WTC11 (cell line): ENCODE measurements at places on chromosomes 1 and 21. TPM values are rescaled to one million over a fixed set of nuclear protein-coding genes. Genes with fewer than 3 reads are reported as not detected.

DNA sequence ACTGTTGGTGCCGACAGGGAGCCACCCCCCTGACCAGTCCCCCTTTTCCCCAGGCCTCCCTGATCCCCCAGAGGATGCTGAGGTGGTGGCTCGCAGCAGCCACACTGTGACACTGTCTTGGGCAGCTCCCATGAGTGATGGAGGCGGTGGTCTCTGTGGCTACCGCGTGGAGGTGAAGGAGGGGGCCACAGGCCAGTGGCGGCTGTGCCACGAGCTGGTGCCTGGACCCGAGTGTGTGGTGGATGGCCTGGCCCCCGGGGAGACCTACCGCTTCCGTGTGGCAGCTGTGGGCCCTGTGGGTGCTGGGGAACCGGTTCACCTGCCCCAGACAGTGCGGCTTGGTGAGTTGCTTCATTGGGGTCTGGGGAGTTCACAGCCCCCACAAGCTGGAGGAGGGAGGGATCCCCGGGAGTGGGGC lies 89.2 kb downstream of the TRIM11 start:
- no peak for DNase-seq
- no peaks in the 10 kb centered on the region for H3K4me1 ChIP-seq
- no peaks in the 10 kb centered on the region; the same call in 1 of the 2 replicates for H3K27me3 ChIP-seq
- H3K36me3 ChIP-seq, result peaks cover 17% of the 10 kb centered on the region
- H3K27ac ChIP-seq, result no peak overlapping the region

- DNase-seq, result no peak
- H3K4me1 ChIP-seq, result peaks cover 39% of the 10 kb centered on the region
- no peaks in the 10 kb centered on the region for H3K27me3 ChIP-seq
- no peak overlapping the region for H3K4me3 ChIP-seq
Measured at GRCh38 chr1:106755682-106756406, 300.6 kb upstream of the PRMT6 start.

GRCh38 chr1:165697491-165697880 lies 876 bp downstream of the ALDH9A1 start:
- H3K27ac ChIP-seq, result peak overlapping the region; percentile 95; the same call in 1 of the 2 replicates
- H3K4me1 ChIP-seq, result peaks cover 14% of the 10 kb centered on the region
- peaks cover 16% of the 10 kb centered on the region for H3K36me3 ChIP-seq
- peak overlapping the region; percentile 93 for H3K4me3 ChIP-seq
- no peaks in the 10 kb centered on the region for H3K27me3 ChIP-seq

GRCh38 chr1:54681358-54681757 lies 34.3 kb upstream of the TTC4 start:
- H3K27me3 ChIP-seq, result peaks cover 3% of the 10 kb centered on the region; the same call in 1 of the 2 replicates
- no peak overlapping the region for H3K27ac ChIP-seq
- DNase-seq, result no peak

- no peak for DNase-seq
- H3K36me3 ChIP-seq, result no peaks in the 10 kb centered on the region
- peaks cover under 1% of the 10 kb centered on the region; the same call in 1 of the 2 replicates for H3K4me1 ChIP-seq
- H3K27ac ChIP-seq, result no peak overlapping the region
- H3K27me3 ChIP-seq, result peaks cover 4% of the 10 kb centered on the region; the same call in 1 of the 2 replicates
Measured at GRCh38 chr1:10204003-10204642, 6.2 kb upstream of the KIF1B start.

DNA sequence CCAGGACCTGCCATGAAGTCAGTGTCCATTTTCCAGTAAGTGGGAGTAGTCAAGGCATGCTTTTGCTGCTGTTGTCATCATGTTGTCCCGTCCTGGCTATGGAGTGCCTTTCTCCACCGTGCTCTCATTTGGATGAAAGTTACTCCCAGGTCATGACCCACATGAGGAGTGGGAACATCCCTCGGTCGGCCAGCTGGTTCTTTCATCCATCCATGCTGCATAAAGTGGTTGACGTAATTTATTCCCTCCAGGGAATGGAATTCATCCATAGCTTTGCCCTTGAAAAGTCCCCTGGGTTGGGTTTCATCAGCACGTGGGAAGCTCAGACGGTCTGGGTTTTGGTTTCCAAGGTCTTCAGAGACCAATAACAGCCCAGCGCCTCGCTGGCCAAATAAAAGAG lies 11.6 kb downstream of the PLA2G2A start:
- no peak overlapping the region for H3K27ac ChIP-seq
- peaks cover 15% of the 10 kb centered on the region for H3K27me3 ChIP-seq
- peaks cover 10% of the 10 kb centered on the region; the same call in 1 of the 2 replicates for H3K4me1 ChIP-seq
- no peak for DNase-seq
- no peak overlapping the region for H3K4me3 ChIP-seq

DNA sequence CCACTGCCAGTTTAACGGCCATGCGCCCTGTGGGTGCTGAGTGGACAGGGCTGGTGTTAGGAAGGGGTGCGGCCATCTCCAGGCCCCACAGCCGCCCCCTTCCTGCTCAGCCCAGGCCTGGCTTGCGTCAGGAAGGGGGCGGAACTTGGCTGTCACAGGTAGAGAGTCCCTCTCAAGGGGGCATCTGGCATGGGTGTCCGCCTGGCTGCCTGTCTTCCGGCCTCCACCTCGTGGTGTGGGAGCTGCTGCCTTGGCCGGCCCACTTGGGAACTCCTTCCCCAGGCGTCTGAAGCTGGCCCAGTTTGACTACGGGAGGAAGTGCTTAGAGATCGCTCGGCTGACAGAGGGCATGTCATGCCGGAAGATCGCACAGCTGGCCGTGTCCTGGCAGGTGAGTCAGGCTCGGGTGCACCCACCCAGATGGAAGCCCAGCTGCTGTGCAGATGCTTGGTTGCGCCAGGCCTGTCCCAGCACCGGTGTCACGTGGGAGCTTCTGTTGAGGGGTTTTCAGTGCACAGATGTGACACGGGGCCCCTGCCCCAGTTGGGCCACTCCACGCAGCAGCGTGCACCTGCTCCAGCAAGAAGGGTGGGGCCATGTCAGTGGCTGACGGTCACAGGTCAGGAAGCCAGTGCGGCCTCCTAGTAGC lies 9.1 kb upstream of the ATAD3B start:
- H3K4me1 ChIP-seq, result no peaks in the 10 kb centered on the region
- no peaks in the 10 kb centered on the region for H3K27me3 ChIP-seq
- DNase-seq, result no peak
- H3K27ac ChIP-seq, result no peak overlapping the region
- no peak overlapping the region for H3K4me3 ChIP-seq
- H3K36me3 ChIP-seq, result no peaks in the 10 kb centered on the region

GRCh38 chr1:14260480-14260879 lies 338.0 kb upstream of the KAZN start:
- H3K27ac ChIP-seq, result no peak overlapping the region
- H3K4me3 ChIP-seq, result no peak overlapping the region
- H3K4me1 ChIP-seq, result peaks cover 10% of the 10 kb centered on the region
- no peak for DNase-seq

DNA sequence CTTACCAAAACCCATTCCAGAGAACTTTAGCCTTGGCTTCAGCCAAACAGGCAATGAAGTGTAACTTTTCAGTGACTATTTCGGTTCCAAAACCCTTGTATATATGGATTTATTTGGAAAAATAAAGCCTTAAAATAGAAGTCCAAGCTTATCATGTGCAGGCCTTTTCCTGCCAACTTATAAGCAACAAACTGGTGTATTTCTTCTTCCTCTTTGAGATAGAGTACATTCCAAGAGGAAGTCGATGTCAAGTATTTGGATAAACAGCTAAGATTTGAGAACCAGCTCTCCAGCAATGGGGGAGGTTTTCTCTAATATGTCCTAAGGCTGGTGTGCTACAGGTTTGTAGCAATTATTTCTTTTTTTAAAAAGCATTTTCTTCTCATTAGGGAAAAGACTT lies 407.8 kb downstream of the DUSP10 start:
- no peak overlapping the region for H3K4me3 ChIP-seq
- no peak overlapping the region for H3K27ac ChIP-seq
- no peak for DNase-seq
- H3K36me3 ChIP-seq, result peaks cover 13% of the 10 kb centered on the region
- H3K27me3 ChIP-seq, result no peaks in the 10 kb centered on the region

- no peaks in the 10 kb centered on the region for H3K27me3 ChIP-seq
- H3K36me3 ChIP-seq, result no peaks in the 10 kb centered on the region
- no peak for DNase-seq
- no peak overlapping the region for H3K27ac ChIP-seq
- H3K4me3 ChIP-seq, result no peak overlapping the region
- H3K4me1 ChIP-seq, result no peaks in the 10 kb centered on the region
Measured at GRCh38 chr1:27130798-27131197, 24.1 kb downstream of the SLC9A1 start.

GRCh38 chr1:52210044-52210443 lies 68.2 kb downstream of the ZFYVE9 start:
- no peak for DNase-seq
- H3K4me1 ChIP-seq, result no peaks in the 10 kb centered on the region

DNA sequence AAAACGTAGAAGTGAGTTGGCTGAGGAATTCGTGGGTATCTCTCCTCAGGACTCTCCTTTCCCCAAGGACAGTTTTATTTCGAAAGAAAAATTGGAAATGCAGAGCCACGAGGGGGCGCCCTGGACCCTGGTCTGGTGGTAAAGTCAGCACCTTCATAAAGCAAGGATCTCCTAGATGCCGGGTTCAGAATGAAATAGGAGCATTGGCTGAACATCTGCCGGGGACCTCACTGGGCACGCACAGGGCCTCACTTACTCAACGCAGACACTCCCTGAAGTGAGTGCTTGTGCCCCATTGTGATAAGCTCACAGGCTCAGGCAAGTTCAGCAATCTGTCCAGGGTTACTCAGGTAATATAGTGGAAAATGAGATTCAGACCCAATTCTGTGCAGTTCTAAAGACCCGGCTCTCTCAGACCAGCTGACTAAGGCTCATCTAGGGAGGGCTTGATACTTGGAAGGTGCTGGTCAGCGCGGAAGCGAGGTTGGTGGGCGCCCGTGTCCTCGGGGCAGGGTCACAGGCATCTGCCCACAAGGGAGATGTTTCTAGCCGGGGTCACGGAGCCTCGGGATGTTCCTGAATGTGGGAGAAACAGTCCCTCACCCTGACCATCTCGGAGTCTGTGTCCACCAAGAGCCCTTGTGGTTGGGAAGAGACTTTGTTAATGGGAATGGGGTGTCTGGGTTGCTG lies 55.7 kb upstream of the ETV3 start:
- no peaks in the 10 kb centered on the region for H3K36me3 ChIP-seq
- no peak overlapping the region for H3K27ac ChIP-seq
- no peak overlapping the region for H3K4me3 ChIP-seq
- H3K4me1 ChIP-seq, result peaks cover 21% of the 10 kb centered on the region
- H3K27me3 ChIP-seq, result peaks cover 12% of the 10 kb centered on the region
- DNase-seq, result peak; percentile 90

DNA sequence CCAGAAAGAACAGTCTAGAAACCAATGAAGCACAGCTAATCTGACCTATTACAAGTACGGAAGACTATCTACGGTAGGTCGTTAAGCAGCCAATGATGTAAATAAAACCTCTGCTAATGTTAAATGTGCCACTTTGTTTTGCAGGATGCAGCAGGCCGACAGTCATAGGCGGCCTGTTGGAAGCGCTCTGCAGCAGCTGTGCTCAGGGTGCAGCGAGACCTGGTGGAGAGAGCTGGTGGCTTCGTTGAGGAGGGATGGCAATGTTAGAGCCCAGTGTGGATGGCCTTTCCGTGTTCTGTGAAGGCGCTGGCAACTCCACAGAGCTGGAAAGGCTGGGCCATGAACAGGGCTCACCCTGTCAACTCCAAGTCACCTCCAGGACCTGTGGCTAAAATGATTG lies 87.3 kb downstream of the PCP4 start:
- DNase-seq, result no peak
- no peak overlapping the region for H3K27ac ChIP-seq
- no peak overlapping the region for H3K4me3 ChIP-seq
- H3K36me3 ChIP-seq, result peaks cover 4% of the 10 kb centered on the region; the same call in 1 of the 2 replicates
- H3K27me3 ChIP-seq, result peaks cover 21% of the 10 kb centered on the region

DNA sequence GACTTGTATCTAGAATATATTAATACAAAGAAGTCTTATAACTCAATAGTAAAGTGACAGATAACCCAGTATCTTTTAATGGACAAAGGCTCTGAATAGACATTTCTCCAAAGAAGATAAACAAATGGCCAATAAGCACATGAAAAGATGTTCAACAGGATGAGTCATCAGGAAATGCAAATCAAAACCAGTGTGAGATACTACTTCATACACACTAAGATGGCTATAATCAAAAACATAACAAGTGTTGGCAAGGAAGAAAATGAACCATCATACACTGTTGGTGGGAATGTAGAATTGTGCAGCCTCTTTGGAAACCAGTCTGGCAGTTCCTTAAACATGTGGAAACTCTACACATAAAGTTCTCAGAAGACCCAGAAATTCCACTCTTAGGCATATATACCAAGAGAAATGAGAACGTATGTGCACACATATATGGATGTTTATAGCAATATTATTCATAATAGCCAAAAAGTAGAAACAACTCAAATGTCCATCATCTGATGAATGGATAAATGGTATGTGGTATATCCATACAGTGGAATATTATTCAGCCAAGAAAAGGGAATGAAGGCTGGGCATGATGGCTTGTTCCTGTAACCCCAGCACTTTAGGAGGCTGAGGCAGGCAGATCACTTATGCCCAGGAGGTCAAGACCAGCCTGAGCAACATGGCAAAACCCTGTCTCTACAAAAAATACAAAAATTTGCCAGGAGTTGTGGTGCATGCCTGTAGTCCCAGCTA lies 9.9 kb upstream of the MPL start:
- DNase-seq, result no peak
- H3K4me1 ChIP-seq, result peaks cover 16% of the 10 kb centered on the region
- peaks cover 6% of the 10 kb centered on the region; the same call in 1 of the 2 replicates for H3K27me3 ChIP-seq
- no peak overlapping the region for H3K27ac ChIP-seq
- peaks cover 9% of the 10 kb centered on the region for H3K36me3 ChIP-seq

DNA sequence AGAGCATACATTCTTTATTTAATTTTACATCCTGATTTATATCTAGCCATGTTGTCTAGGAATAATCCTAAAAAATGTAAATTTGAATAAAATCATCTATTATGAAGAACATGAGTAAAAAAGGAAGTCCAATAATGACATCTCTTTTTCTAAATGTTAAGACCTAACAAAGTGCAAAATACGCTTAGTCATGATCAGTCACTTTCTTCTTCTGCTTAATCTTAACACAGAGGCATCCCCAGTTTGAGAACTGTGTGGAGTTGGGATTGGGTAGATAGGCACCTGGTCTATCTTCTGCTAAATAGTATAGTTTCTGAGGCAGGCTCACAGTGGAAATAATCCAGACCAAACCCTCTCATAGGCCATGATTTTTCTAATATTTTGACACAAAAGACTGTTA lies 311.7 kb upstream of the LRRC7 start:
- H3K36me3 ChIP-seq, result no peaks in the 10 kb centered on the region
- H3K27ac ChIP-seq, result no peak overlapping the region
- DNase-seq, result no peak
- no peaks in the 10 kb centered on the region for H3K4me1 ChIP-seq

DNA sequence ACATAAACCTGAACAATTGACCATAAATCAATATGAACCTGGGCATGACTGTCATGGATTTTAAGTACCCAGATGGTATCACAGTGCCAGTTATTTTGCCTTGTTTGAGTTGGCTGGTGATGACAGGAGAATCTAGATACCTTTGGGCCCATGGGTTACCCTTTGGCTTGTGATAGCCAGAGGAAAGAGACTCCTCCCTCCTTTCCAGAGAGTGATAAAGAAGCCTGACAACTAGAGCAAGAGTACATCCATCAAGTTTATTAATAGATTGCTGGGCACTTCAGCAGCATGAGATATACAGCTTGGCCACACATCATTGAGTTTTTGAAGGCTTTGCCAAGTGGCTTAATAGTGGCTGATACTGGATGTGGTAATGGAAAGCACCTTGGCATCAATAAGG lies 6.6 kb upstream of the FMO3 start:
- no peak overlapping the region for H3K4me3 ChIP-seq
- no peaks in the 10 kb centered on the region for H3K27me3 ChIP-seq
- no peak overlapping the region for H3K27ac ChIP-seq
- no peaks in the 10 kb centered on the region for H3K36me3 ChIP-seq
- no peak for DNase-seq
- H3K4me1 ChIP-seq, result peaks cover 5% of the 10 kb centered on the region

AADACL3 gene
- total RNA-seq, result 0.77 to 0.94 TPM (median 0.78 TPM) in 3 replicates

TEX38 gene
- 0.17 to 0.21 TPM (median 0.18 TPM) in 3 replicates for total RNA-seq

COL6A2 gene
- total RNA-seq, result 111 to 138 TPM (median 138 TPM) in 3 replicates

SEMA6C gene
- 16.3 to 21.0 TPM (median 18.1 TPM) in 3 replicates for total RNA-seq

ADAMTSL4 gene
- total RNA-seq, result 6.6 to 14.7 TPM (median 14.1 TPM) in 3 replicates

SASS6 gene
- total RNA-seq, result 13.0 to 13.6 TPM (median 13.6 TPM) in 3 replicates

ANXA9 gene
- total RNA-seq, result 1.5 to 1.6 TPM (median 1.6 TPM) in 3 replicates
